ENCODE measurements at places on chromosomes 4 and X. TPM values are rescaled to one million over a fixed set of nuclear protein-coding genes. Genes with fewer than 3 reads are reported as not detected.

Gene CFP
- polyA plus RNA-seq, result 1.3 TPM

Gene VSIG4
- polyA plus RNA-seq, result 5.2 TPM

Gene GNRHR
- polyA plus RNA-seq, result 0.28 TPM

Gene RASL11B
- polyA plus RNA-seq, result 33.7 TPM

Gene ENAM
- polyA plus RNA-seq, result 5.7 TPM

Gene ZCCHC12
- 0.90 TPM for polyA plus RNA-seq

Gene HS3ST1
- polyA plus RNA-seq, result 1.6 TPM

Gene REPS2
- polyA plus RNA-seq, result 19.6 TPM

Gene SPACA5B
- polyA plus RNA-seq, result not detected

Gene FRMD7
- polyA plus RNA-seq, result 1.5 TPM

Measured in right renal pelvis (tissue), 4 donors.